ENCODE measurements at places on chromosomes 1 and 21.

GRCh38 chr1:25770541-25771220 lies 29.3 kb upstream of the SELENON start:
- no peak for DNase-seq

DNA sequence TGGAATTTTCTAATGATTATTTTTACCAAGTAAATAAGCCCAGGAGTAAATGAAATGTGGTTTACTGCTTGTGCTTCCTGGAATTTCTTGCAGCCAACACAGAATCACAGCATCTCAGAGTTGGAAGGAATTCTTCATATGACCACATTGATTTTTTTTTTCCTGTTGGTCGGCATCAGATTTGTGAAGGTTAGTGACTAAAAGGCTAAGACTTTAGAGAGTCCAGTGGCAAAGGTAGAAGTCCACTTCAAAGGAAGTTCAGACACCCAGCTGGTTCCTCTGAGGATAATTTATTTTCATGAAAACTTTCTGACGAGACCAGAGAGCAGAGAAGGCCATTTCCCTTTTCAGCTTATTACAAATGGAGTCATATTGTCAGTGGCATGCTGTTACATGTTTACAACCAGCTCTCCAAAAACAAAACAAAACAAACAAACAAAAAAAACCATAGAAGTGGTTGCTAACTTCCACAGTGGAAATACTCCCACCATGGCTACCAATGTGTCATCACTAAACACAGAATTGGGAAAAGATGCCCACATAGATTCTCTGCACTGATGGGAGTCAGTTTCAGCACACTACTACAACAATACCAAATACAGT lies 77.2 kb upstream of the CDC42BPA start:
- no peak for DNase-seq

GRCh38 chr21:25330266-25330665 lies 277.0 kb downstream of the MRPL39 start:
- no peak for DNase-seq

- peak; percentile 23 for DNase-seq
These were observed 12.4 kb downstream of the EPB41 start for GRCh38 chr1:28926629-28927265.

- DNase-seq, result peak; percentile 38
These were observed 8.7 kb downstream of the RNF223 start for GRCh38 chr1:1065265-1065939.

GRCh38 chr1:155776414-155776813 lies 80.6 kb downstream of the GON4L start:
- DNase-seq, result peak; percentile 33

DNA sequence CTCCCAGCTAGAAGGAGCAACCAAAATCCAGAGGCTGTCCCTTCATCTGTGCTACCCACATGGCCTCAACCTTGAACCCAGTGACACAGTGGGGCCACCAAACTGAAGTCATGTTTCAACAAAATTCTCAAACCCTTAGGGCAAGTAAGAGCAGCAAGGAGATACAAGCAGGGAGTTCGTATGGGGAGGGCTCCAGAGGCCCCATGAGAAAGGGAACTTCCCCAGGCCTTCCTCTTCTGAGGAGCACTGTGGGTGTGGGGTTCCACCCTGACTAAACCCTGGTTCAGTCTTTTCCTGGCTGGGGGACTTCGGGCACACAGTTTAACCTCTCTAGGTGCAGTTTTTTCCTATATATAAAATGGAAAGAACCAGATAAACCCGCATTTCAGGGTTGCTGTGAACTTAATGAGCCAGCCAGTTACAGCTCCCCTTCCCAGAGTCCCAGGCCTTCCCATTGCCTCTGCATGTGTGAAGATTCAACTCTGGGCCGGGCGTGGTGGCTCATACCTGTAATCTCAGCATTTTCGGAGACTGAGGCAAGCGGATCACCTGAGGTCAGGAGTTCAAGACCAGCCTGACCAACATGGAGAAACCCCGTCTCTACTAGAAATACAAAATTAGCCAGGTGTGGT lies 8.0 kb upstream of the THEMIS2 start:
- peak; percentile 67 for DNase-seq

GRCh38 chr1:69441496-69441895 lies 126.2 kb upstream of the LRRC7 start:
- DNase-seq, result no peak

DNA sequence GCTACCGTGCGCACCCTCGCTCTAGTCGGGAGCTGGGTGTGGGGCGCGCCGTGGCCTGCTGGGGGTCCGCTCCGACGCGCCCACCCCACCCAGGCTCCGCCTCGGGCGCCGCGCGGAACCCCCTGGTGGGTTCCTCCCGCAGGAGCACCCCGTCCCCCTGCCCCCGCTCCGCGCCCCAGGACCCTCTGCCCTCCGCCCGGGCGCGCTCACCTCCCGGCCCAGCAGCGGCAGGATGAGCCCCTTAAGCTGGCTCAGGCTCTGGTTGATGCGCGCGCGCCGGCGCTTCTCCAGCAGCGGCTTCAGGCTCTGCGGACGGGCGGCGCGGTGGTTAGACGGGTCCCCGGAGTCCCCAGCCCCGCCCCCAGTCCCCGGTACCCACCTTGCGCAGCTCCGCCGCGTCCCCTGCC lies 319 bp downstream of the HES2 start:
- no peak for DNase-seq

GRCh38 chr1:248824301-248824700 lies 1.4 kb downstream of the SH3BP5L start:
- DNase-seq, result peak; percentile 5

GRCh38 chr1:43801203-43801602 lies 93.9 kb downstream of the ST3GAL3 start:
- DNase-seq, result no peak

DNA sequence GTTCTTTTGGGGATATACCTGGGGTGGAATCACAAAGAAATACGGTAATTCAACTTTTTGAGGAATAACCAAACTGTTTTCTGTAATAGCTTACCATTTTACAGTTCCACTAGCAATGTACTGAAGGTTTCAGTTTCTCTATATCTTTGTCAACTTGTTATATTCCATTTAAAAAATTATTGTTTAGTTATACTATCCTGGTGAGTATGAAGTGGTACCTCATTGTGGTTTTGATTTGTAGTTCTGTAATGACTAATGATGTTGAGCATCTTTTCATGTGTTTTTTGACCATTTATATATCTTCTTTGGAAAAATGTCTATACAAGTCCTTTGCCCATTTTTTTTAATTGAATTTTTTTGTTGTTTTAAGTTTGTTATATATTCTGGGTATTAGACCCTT lies 39.4 kb downstream of the MAST2 start:
- no peak for DNase-seq

GRCh38 chr1:20660847-20661206 lies 342 bp downstream of the DDOST start:
- peak; percentile 42 for DNase-seq

DNA sequence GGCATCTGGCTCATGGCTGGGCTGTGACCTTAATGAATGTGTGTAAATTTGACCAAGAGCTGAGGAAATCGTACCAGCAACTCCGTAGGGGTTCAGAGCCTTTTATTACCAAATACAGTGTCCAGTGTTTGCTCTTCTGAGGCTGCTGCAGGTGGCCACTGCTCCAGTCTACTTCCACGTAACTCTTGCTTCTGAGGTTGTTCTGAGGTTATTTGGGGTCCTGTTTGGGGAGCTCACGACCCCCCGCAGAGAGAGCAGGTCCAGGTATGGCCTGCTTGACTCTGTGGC lies 33.6 kb downstream of the MAN1C1 start:
- DNase-seq, result no peak

- no peak for DNase-seq
These were observed 9.4 kb downstream of the CORT start for GRCh38 chr1:10459184-10459583.

GRCh38 chr1:17470021-17470799 lies 30.7 kb upstream of the RCC2 start:
- DNase-seq, result no peak

DNA sequence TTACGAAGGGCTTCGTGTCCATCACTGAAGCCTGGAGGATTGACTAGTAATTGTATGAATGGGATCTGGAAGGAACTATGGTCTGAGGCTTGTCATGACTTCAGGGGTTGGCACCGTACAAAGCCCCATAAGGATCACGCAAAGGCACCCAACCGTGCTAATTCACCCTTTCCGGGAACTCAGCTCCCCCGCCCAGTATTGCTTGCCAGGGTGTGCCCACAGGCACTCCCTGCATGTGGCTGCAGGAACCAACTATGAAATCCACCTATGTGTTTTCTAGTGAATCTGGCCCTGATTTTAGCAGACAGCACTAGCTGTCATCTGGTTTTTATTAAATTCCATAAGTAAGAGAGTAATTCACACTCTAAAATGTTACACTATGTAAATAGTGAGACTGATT lies 139.2 kb downstream of the TM2D1 start:
- no peak for DNase-seq

DNA sequence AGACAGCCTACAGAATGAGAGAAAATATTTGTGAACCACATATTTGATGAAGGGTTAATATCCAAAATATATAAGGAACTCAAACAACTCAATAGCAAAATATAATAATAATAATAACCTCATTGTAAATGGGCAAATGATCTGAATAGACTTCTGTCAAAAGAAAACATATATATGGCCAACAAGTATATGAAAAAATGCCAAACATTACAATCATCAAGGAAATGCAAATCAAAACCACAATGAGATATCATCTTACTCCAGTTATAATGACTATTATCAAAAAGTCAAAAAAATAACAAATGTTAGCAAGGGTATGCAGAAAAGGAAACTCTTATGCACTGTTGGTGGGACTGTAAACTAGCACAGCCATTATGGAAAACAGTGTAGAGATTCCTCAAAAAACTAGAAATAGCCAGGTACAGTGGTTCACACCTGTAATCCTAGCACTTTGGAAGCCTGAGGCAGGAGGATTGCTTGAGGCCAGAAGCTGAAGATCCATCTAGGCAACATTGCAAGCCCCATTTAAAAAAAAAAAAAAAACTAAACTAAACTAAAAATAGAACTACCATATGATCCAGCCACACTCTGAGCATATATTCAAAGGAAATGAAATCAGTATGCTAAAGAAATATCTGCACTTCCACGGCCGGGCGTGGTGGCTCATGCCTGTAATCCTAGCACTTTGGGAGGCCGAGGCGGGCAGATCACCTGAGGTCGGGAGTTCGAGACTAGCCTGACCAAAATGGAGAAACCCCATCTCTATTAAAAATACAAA lies 17.3 kb upstream of the TRIM67 start:
- no peak for DNase-seq

GRCh38 chr1:160410406-160411005 lies 10.1 kb downstream of the VANGL2 start:
- no peak for DNase-seq

GRCh38 chr1:25560788-25561187 lies 17.4 kb downstream of the LDLRAP1 start:
- DNase-seq, result no peak

All from activated CD4-positive, alpha-beta memory T cell treated with anti-CD3 and anti-CD28 coated beads for 36 hours (primary cell).